ENCODE measurements at places on chromosomes 7 and 10.

DNA sequence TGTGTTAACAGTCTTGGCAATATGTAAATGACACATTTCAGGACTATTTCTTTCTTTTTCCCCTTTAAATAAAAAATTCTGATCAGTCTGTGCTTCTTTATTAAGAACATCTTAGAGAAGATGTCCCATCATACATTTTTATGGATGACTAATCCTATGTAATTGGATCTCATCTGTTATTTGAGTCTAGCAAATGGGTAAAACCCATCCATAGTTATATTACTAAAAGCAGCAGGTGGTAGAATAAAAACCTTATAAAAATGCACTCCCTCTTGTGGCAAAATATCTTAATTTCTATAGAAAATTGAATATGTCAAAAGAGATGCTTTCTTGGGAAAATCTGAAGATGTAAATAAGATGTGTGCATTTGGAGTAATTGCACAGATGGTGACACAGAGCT, 35.3 kb downstream of the TRRAP start:
- DNase-seq, result no peak

DNA sequence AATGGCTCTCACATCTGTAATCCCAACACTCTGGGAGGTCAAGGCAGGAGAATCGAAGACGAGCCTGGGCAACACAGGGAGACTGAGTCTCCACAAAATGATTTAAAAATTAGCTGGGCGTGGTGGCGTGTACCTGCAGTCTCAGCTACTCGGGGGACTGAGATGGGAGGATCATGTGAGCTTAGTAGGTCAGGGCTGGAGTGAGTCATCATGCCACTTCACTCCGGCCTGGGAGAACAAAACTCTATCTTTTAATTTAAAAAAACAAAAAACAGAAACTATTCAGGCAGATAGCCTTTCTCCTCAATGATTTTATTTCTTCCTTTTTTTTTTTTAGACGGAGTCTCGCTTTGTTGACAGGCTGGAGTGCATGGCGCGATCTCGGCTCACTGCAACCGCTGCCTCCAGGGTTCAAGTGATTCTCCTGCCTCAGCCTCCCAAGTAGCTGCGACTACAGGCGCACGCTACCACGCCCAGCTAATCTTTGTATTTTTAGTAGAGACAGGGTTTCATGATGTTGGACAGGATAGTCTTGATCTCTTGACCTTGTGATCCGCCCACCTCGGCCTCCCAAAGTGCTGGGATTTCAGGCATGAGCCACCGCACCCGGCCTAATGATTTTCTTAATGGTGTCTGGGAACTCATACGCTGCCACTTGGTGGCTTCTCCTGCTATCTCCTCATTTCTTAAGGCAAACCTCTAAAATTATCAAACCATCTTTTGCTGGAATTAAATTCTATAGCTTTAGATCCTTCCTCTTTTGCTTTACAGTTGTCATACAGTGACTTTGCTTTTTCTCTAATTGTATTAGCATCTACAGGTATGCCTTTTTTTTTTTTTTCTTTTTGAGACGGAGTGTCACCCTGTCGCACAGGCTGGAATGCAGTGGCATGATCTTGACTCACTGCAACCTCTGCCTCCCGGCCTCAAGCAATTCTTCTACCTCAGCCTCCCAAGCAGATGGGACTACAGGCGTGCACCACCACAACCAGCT, 22.9 kb downstream of the SRPK2 start:
- no peak for DNase-seq

DNA sequence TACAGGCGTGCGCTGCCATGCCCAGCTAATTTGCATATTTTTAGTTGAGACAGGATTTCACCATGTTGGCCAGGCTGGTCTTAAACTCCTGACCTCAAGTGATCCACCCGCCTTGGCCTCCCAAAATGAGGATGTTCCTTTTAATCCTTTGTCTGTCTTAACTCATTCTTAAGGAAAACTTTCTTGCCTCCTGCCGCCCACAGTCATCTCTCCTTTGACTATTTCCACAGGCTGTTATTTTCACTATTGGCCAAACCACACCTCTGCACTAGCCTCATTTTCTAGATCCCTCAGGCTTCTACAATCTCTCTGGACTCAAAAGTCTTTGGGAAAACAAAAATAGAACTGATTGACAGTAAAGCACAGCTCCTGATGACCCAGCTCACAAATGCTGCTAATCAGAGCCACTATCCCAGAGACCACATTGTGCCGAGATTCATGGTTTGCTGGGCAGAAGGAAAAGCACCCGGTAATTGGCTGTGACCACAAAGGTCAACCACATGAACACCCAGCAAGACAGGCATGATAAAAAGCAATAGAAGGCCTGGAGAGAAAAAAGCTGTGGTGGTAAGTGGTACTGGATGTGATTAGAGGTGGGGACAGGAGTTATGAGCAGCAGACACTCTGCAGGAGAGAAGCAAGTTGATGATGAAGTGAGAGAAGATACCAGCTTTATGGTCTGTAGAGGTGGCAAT, 44.1 kb upstream of the ZNRF2 start:
- DNase-seq, result no peak

DNA sequence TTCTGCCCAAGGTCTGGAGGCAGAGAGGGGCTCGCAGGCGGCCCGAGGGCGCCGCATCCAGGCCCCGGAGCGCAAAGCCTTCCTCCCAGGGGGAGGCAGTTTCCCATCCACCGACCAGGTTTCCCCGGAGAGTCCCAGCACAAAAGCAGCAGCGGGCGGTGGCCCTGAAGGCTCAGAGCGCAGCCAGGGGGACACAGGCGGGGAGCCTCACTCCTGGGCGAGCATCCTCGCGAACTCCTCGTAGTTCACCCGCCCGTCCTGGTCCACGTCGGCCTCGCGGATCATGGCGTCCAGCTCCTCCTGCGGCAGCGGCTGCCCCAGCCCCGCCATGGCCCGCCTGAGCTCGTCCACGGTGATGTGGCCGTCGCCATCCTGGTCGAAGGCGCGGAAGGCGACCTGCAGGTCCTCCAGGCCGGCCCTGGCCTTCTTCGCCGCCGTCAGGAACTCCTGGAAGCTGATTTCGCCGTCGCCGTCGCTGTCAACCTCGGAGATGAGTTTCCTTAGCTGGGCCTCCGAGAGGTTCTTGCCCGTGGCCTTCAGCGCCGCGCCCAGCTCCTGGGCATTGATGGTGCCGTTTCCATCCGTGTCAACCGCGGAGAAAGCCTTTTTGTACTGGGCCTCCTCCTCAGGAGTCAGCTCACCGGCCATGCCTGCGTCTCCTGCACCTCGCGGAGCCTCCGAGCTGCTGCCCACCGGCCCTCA, 428 bp downstream of the CALML5 start:
- no peak for DNase-seq

DNA sequence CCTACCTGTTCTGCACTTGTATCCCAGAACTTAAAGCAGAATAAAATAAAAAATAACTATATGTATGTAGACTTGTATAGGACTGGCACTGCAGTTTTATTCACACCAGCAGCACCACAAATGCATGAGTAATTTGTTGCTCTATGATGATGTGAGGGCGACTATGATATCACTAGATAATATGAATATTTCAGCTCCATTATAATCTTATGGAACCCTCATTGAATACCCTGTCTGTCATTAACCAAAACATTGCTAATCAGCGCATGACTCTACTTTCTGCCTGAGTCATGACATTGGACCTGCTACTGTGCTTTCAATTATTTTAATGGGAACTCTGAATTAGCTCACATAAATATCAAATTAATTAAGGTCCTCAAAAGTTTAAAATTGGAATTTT, 129.4 kb upstream of the RHOBTB1 start:
- no peak for DNase-seq

DNA sequence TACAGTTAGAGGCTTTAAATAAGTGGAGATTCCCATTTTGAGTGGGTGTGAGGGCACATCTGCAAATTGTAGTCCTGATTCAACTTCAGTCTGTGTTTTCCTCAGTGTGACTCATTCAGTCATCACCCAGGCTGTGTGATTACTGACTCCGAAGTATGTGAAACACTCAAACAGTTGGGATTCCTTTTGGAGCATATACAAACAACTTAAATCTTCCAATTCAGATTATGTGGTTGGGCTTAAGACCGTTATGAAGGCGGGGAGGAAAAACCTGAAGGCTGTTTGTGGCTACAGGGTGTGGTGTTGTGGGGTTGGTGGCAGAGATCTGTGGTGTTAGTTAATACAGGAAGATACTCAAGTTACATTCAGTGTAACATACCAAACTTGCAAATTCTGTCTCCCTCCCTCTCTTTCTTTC, 259.7 kb upstream of the FERD3L start:
- DNase-seq, result no peak

DNA sequence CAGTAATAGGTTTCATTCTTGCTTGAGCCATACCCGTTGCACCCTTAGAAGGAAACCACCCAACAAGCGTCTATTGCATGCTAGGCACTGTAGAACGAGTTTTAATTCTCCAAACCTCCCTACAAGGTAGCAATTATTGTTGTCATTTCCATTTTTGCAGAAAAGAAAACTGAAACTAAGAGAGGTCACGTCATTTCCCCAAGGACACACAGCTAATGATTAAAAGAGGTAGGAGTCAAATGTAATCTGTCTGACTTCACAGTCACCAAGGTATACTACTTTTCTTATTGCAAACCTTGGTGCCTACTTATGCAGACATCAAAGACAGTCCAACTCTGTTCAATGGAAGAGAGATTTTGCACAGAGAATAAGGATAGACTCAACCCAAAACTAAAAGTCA, 49.1 kb upstream of the C1QL3 start:
- no peak for DNase-seq

DNA sequence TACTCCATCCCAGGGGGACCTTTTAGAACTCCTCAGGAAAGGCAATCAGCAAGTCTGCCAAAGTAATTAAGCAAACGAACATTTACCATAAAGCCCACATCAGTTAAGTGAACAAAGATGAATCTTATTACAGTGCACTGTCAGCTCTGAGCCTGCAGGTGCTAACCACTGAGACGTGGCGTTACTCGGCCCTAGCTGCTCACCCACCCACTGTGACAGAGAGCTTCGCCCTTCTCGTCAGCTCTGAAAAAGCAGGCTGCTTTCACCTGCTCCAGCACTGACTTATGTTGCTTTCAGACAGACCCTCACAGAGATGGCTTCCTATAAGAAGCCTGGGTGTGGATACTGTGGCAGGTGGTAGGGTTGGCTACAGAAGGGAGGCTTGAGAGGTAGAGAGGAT, 57.7 kb upstream of the KCNIP2 start:
- DNase-seq, result no peak

GRCh38 chr10:74058658-74059057, 60.7 kb downstream of the VCL start:
- DNase-seq, result no peak

DNA sequence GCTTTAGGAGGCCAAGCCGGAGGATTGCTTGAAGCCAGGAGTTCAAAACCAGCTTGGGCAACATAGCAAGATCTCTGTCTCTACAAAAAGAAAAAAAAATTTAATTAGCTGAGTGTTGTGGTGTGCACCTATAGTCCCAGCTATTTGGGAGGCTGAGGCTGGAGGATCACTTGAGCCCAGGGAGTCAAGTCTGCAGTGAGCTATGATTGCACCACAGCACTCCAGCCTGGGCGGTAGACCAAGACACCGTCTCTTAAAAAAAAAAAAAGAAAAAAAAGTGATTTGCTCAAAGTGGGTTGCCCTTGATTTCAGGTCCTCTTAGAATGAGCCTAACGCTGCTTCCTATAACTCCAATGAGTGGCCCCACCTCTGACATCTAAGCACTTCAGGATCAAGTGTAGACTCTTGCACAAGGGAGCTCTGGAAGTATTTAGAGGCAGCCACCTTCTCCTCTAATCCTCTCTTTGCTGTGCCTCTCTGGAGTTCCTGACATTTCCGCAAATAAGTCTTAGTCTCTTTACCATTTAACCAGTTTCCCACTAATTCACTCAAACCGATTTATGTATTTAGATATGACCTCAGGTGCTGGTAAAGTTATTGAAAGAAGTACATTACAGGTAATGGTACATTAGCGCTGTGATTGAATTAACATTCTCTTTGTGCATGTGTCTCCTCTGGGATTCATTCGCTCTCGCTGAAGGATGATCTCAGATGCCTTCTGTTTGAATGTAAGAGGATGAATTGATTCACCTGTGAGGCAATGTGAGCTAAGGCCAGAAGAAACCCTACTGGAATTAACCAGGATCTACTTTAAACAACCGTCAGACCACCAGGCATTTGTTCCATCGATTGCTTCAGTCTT, 60.8 kb upstream of the CELF2 start:
- no peak for DNase-seq

GRCh38 chr10:87976101-87976743, 112.8 kb downstream of the PTEN start:
- no peak for DNase-seq

Data from T-helper 1 cell (primary cell).